Ascending aorta (tissue), 2 donors: ENCODE measurements at places on chromosomes 7 and 10. TPM values are rescaled to one million over a fixed set of nuclear protein-coding genes. Genes with fewer than 3 reads are reported as not detected.
A peak's percentile ranks its signal among the peaks of the same experiment; 100 is the strongest.

DNA sequence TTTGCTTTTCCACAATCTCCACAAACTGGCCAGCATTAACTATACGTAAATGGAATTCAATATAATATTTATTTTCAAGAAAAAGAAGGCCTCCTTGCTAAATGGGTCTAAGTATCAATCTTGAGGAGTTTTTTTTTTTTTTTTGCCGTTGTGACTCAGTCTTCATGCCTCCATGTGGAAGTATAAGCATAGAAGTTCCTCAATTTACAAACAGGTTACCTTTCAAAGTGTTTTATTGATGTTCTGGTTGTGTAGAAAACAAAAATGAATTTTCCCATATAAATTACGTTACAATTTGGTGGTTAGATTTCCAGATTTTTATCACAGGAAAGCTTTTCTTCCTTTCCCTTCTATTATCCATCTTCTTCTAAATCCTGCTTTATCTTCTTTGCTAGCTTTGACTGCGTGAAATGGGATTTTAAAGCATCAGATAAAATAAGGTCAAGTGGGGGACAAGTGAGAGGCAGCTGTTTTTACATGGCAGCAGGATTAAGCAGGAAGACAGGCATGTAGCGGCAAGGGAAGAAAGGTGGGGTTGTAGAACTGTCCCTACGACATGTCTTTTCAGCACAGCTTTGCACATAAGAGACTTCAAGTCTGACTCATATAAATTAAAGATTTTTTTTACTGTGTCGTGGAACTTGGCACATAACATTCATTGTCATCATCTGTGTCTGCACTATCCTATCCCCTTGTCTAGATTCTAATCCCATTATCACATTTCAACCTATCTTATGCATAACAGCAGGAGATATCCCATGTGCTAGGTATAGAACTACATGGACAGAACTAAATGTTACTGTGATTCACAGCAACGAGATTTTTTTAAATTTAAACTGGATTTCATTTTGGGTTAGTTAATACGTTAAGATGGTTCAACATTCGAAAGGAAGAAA is 135.3 kb upstream of the FAM3C start:
- H3K4me1 ChIP-seq, result no peaks in the 10 kb centered on the region
- no peaks in the 10 kb centered on the region for H3K27me3 ChIP-seq
- no peak overlapping the region for H3K4me3 ChIP-seq

- H3K36me3 ChIP-seq, result no peaks in the 10 kb centered on the region
- no peak for DNase-seq
- no peak overlapping the region for H3K4me3 ChIP-seq
- no peaks in the 10 kb centered on the region for H3K4me1 ChIP-seq
- H3K27me3 ChIP-seq, result no peaks in the 10 kb centered on the region
- no peak overlapping the region for H3K27ac ChIP-seq
These were observed 218.7 kb downstream of the WDR37 start for GRCh38 chr10:1274701-1275544.

Gene ASCC1
- total RNA-seq, result 5.5 TPM

DNA sequence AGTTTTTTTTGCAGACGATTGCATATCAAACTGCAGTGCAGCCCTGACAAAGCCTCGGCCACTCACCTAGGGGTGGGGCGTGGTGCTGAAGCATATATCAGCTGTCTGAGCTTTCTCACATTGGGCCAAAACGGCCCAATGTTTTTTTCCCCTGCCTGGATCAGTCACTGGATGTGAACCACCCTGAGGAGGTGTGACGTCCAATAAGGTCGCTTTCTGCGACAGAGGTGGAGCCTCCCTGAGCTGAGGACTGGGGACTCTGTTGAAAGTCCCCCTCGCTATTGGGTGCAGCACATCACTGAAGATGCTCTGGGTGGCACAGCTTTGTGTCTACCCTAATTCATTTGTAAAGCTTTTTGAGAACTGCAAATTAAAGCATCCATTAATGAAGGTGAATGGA is 60.9 kb downstream of the SEM1 start:
- no peak for DNase-seq
- H3K27me3 ChIP-seq, result no peaks in the 10 kb centered on the region
- no peak overlapping the region for H3K4me3 ChIP-seq
- H3K27ac ChIP-seq, result no peak overlapping the region
- no peaks in the 10 kb centered on the region for H3K36me3 ChIP-seq

DNA sequence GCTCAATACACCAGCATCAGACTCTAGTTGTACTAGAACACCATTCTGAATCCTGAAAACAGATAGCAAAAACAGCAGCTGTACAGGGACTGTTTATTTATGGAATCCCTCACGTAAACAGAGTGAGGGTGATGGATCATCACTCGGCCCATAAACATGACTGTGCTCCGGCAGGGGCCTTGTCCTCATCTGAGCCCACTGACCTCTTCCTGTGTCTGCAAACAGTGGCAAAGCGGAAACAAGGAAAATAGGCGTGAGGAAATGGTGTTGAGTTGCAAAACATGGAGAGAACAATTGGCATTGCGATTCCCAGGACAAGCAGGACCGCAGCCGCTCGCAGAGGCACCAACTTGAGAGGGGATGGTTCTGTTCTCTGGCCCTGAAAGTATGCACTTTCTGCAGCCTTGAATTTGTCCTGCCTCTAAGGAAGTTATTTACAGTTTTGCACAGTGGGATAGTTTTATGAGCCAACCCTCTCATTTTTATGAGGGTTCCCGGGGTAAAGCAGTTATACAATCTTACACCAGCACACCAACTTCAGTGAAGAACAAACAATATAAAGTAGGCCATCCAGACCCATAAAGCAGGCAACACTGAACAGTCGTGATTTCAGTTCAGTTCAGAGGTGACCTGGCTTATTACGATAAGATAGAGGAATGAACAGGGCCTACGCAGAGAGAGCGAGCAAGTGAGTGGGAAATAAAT is 248.0 kb upstream of the FZD8 start:
- no peak overlapping the region for H3K27ac ChIP-seq
- no peak overlapping the region for H3K4me3 ChIP-seq
- no peaks in the 10 kb centered on the region for H3K27me3 ChIP-seq
- H3K4me1 ChIP-seq, result no peaks in the 10 kb centered on the region
- no peaks in the 10 kb centered on the region for H3K36me3 ChIP-seq
- no peak for DNase-seq

DNA sequence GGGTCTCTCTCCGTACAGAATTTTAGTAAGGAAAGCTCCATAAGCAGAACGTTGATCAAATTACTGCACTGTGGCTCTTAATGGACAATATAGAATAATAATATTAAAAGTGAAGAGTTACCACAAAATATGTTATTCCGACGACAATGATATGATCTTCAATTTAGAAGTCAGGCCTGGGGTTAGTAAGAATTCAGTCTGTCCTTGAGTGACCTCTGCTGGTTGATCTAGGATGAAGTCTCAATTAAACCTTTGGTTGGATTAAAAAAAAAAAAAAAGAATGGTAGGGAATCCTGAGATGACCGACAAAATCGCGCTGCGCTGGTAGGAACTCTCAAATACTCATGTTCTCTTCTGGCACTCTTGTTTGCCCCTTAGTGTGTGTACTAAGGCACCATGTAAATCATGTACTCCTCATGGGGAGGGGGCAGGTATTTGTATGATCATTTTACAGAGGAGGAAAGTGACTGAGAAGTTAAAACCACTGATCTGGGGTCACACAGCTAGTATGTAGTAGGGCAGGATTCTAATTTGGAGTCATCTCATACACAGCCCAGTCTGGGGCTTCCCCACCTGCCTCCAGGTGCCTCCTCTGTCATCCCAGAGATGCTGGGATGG is 161.3 kb upstream of the NPVF start:
- H3K27me3 ChIP-seq, result no peaks in the 10 kb centered on the region
- H3K4me1 ChIP-seq, result no peaks in the 10 kb centered on the region
- no peaks in the 10 kb centered on the region for H3K36me3 ChIP-seq
- no peak for DNase-seq
- no peak overlapping the region for H3K27ac ChIP-seq

- H3K36me3 ChIP-seq, result no peaks in the 10 kb centered on the region
- H3K4me1 ChIP-seq, result no peaks in the 10 kb centered on the region
- DNase-seq, result no peak
- no peaks in the 10 kb centered on the region for H3K27me3 ChIP-seq
- H3K27ac ChIP-seq, result no peak overlapping the region
These were observed 76.7 kb downstream of the BMS1 start for GRCh38 chr10:42859256-42859655.

DNA sequence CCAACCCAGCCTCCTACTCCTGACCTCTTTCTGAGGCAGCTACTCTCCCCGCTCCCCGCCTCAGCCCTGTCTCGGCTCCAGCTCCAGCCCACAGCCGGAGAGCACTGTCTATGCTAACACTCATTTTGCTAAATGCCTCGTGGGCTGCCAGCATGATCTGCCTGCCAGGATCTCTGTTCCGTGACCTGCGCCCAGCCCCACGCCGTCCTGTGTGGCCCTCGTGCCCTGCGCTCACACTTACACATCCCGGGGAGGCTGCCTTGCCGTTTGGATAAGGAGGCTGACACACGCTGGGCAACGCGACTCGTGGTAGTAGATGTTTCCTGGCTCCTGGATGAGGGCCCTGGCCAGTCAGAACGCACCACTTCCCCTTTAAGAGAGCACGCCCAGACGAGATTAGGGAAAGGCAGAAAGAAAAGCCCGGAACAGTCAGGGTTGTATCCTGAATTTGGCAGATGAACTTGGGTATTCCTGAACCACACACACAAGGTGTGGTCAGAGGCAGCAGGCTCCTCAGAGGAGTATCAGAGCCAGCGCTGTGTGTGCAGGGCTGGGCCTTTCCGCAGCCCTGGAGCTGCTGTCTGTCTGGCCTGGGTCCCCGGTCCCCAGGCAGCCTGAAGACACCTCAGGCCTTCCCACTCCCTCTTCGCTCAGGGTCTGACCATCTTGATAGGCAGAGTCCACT is 97.7 kb upstream of the EFCAB10 start:
- H3K27me3 ChIP-seq, result no peaks in the 10 kb centered on the region
- DNase-seq, result peak; percentile 90
- no peaks in the 10 kb centered on the region for H3K36me3 ChIP-seq
- peaks cover 8% of the 10 kb centered on the region for H3K4me1 ChIP-seq
- peak overlapping the region; percentile 62 for H3K27ac ChIP-seq
- H3K4me3 ChIP-seq, result peak overlapping the region; percentile 59

DNA sequence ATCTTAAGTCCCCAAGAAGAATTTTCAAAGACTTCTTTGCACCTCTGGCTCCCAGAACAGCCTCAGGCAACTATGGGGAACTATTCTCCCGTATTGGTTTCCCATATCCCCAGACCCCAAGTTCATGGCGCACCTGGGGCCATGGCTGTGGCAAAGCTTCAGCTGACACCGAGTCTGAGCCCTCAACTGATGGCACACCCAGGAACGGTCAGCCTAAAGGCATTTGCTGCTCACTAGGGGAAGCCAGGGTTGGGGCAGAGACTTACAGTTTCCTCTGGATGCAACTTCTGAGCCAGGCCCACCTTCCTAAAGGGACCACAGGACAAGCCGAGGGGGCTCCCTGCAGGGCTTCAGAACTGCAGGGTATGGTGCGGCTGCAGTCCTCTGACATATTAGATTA is 13.7 kb upstream of the CPA1 start:
- no peak overlapping the region for H3K4me3 ChIP-seq
- H3K36me3 ChIP-seq, result no peaks in the 10 kb centered on the region
- peaks cover 28% of the 10 kb centered on the region for H3K4me1 ChIP-seq
- no peak overlapping the region for H3K27ac ChIP-seq

- H3K27me3 ChIP-seq, result no peaks in the 10 kb centered on the region
- no peaks in the 10 kb centered on the region for H3K36me3 ChIP-seq
- H3K4me1 ChIP-seq, result no peaks in the 10 kb centered on the region
- H3K27ac ChIP-seq, result no peak overlapping the region
- no peak for DNase-seq
- no peak overlapping the region for H3K4me3 ChIP-seq
These were observed 82.7 kb downstream of the FAM204A start for GRCh38 chr10:118259288-118259906.

DNA sequence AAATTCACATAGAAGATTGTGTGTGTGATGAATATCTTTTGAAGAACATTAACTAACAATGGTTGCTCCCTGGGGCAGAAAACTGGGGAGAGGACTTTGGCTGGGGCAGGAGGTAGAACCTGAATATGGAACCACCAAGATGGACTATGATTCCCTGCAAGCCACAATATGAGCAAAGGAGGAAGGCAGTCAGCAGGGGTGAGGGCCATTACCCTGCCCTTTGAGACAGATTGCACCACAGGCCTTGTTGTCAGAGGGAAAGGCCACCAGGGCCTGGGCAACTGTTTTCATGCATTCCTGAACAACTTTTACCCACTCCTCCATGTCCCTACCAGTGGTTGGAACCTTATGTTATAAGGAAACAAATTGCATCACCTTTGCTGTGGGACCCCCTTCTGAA is 670.1 kb upstream of the POM121L12 start:
- no peaks in the 10 kb centered on the region for H3K4me1 ChIP-seq
- no peaks in the 10 kb centered on the region for H3K36me3 ChIP-seq
- no peak for DNase-seq
- no peak overlapping the region for H3K27ac ChIP-seq
- H3K4me3 ChIP-seq, result no peak overlapping the region

- no peak overlapping the region for H3K27ac ChIP-seq
- H3K27me3 ChIP-seq, result no peaks in the 10 kb centered on the region
- no peak overlapping the region for H3K4me3 ChIP-seq
- no peak for DNase-seq
- H3K4me1 ChIP-seq, result no peaks in the 10 kb centered on the region
- H3K36me3 ChIP-seq, result no peaks in the 10 kb centered on the region
These were observed 69.2 kb downstream of the TAC1 start for GRCh38 chr7:97801108-97801507.

DNA sequence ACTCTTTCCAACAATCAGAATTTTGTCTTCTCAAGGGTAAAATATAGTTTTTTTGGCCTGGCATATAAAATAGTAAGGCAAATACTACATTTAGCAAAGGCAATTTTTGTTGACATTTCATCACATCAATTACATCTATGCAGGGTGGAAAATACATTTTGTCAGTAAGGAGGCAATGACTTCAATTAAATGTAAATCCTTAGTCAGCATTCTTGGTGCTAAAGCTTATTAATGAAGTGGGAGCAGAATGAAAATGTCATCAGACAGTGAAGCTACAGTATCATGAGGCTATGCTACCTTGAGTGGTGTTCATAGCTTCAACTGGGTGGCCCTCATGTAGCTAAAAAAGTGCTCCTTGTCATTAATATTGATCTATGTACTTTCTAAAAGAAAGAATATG is 8.9 kb downstream of the LRRTM3 start:
- no peak overlapping the region for H3K27ac ChIP-seq
- no peaks in the 10 kb centered on the region for H3K27me3 ChIP-seq
- H3K4me3 ChIP-seq, result no peak overlapping the region
- H3K4me1 ChIP-seq, result no peaks in the 10 kb centered on the region
- H3K36me3 ChIP-seq, result no peaks in the 10 kb centered on the region

- no peaks in the 10 kb centered on the region for H3K27me3 ChIP-seq
- H3K36me3 ChIP-seq, result no peaks in the 10 kb centered on the region
- H3K27ac ChIP-seq, result no peak overlapping the region
- DNase-seq, result no peak
- H3K4me3 ChIP-seq, result no peak overlapping the region
- H3K4me1 ChIP-seq, result no peaks in the 10 kb centered on the region
These were observed 81.3 kb downstream of the VWDE start for GRCh38 chr7:12322284-12322902.
